ENCODE measurements at places on chromosomes 3 and 15. TPM values are rescaled to one million over a fixed set of nuclear protein-coding genes. Genes with fewer than 3 reads are reported as not detected.

- no peak for DNase-seq
Measured at GRCh38 chr3:126745760-126746394, 41.8 kb downstream of the CHCHD6 start.

- no peak for DNase-seq
Measured at GRCh38 chr3:106635826-106636225, 741.4 kb upstream of the CCDC54 start.

DNA sequence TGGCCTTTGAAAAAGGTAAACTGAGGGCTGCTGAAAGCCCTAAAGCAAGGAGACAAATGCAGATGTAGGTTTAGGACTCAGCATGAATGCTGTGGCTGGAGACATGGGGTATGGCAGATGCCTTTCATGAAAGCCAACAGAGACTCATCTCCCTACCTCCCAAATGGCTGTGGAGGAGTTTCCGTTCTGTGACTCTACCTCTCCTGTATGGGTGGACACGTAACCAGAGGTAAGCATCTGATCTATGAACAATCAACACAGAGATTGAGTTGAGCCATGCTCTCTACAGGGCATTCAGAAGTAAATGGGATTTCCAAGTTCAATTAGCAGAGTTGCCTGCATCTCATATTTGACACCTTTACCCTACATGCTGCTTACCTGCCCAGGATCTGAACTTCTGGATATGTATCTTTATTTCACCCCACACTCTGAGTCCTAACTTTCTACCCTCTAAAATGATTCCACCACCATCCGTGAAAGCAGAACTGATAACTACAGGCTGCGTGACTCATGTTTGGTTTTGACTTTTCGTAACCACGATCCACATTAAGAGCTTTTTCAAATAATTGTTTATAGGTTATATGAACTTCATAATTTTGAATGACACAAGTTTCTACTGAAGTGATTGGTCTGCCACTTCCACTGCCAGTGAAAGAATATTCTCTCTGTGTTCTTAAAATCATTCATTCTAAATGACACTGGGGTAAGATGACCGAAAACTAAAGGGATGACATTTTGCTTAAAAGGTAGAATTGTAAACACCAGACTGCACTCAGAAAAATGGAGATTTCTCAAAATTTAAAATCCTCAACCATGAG, 1058.7 kb downstream of the FHIT start:
- no peak for DNase-seq

Gene ITGA11
- 54.2 TPM for total RNA-seq

GRCh38 chr15:69508659-69509058, 56.0 kb downstream of the RPLP1 start:
- DNase-seq = no peak

- DNase-seq = no peak
Measured at GRCh38 chr3:111571907-111572460, 23.2 kb downstream of the ZBED2 start.

DNA sequence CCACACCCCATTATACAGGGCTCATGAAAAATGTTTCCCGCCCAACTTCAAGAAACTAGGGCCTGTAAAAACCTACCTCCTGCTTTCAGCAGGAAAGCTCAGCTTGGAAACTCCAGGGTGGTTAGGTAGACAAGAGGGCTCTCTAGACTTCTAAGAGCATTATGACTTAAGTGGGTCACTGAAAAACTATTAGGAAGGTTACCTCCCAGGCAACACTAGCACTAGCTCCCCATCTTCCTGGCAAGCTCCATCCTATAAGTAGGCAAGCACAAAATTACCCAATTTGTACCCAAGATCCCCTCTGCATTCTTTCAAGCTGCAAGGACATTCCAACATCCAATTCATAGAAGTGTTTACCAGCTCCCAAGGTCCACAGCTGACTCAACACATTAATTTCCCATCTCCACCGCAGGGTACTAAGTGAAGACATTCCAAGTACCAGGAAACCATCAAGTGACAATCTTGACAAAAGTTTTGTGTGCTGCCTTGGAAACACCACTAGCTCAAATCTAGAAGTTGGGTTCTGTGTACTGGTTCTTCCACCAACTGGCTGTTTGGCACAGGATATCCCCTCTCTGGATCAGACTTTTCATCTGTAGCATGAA, 46.9 kb downstream of the WNT5A start:
- no peak for DNase-seq

Gene DYNLT2B
- total RNA-seq = 16.5 TPM

Gene HACD3
- 70.9 TPM for total RNA-seq

- no peak for DNase-seq
Measured at GRCh38 chr3:188088948-188089685, 64.8 kb upstream of the LPP start.

Gene CYP1A2
- not detected for total RNA-seq

DNA sequence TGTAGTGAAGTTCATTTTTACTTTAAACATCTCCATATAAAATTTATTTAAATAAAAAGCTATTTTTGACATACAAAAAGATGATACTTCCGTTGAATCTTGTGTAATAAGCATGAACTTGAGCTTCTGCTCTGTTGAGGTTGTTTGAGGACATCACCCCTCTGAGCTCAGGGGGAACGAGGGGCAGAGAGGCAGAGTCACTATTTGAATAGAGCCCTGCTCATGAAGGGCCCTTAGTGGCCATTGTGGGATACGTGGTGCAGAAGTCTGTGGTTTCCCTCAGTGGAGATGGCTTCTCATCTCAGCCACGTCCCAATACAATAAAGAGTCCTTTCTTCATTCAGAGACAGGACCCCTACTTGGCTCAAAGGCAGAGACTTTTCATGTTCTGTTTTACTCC, 10.6 kb downstream of the CEMIP start:
- no peak for DNase-seq

- DNase-seq = no peak
Measured at GRCh38 chr15:28901987-28902745, 16.4 kb downstream of the APBA2 start.

- no peak for DNase-seq
Measured at GRCh38 chr15:70376929-70377691, 279.4 kb upstream of the TLE3 start.

DNA sequence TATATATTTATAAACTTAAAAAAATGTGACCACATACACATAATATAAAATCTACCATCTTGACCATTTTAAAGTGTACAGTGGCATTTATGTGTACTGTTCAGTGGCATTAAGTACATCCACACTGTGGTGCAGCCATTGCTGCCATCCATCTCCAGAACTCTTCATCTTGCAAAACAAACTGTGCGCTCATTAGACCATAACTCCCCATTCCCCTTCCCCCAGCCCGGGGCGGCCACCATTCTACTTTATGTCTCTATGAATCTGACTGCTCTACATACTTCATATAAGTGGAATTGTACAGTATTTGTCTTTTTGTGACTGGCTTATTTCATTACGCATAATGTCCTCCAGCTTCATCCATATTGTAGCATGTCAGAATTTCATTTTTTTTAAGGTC, 47.8 kb downstream of the CTXND1 start:
- DNase-seq = no peak

GRCh38 chr15:31887246-31887645, 143.1 kb upstream of the CHRNA7 start:
- DNase-seq = no peak

GRCh38 chr15:70137967-70138366, 40.2 kb upstream of the TLE3 start:
- DNase-seq = no peak

DNA sequence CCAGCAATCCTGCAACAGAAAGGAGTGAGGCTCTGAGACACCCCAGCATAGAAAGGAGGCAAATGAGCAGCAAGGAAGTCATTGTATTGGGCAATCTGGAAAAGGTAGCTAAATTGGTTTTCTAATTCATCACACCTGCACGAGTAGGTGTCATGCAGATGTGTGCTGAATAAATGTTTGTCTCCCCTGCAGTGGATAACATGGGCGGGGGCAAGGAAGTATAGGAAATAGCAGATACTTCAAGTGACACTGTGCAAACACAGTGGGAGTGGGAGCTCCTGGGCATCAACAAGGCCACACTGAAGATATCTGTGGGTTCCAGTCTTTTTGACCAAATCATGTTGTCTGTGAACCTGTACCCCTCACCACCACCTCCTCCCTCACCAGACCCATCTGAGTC, 14.4 kb upstream of the HTR3E start:
- DNase-seq = no peak

Gene TRIM42
- total RNA-seq = not detected

DNA sequence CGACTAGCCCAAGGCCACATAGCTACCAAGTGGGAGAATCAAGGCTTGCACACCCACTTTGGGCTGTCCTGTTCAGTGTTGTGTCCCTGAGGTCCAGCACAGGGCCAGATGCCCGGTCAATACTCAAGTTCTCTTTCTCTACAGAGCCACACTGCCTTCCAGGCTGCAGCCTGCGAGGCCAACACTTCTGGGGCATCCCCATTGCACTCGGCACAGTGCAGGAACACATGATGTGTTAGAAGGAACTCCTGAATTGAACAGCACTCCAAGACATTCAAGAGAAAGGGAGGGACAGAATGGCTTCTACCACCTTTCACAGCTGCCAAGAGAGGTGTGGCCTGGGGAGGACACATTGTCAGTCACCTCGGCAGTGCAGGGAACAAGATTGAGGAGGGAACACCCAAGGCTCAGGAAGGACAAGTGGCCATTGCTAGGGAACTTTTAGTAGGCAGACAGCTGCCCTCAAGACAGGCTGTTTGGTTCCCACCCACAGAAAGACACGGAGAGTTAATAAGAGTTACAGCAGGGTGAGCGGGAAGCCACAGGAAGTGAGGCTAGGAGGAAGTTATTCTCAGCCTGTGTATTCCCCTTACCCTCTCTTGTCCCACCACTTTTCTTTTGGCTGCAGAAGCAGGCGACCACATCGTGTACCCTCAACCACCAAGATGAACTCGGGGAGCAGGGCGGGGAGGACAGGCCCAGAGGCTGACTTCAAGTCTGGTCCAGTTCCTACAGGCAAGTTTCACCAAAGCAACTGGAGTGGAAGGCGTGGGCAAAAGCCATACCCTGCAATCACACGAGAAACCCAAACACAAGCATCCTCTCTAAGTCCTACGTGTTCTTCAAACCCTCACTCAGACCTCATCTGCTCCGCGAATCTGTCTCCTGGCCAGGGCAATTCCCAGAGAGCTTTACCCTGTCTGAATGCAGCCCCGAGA, 69.4 kb downstream of the SRGAP3 start:
- no peak for DNase-seq

- no peak for DNase-seq
Measured at GRCh38 chr3:196323016-196323415, 5.0 kb upstream of the DYNLT2B start.

Gene SKIC8
- 45.0 TPM for total RNA-seq

Gene DPPA2
- total RNA-seq = not detected

- no peak for DNase-seq
Measured at GRCh38 chr15:72754096-72754495, 29.5 kb downstream of the ADPGK start.

Measured in glomerular endothelial cell (primary cell).